Astrocyte (in vitro differentiated cells and primary cell): ENCODE measurements at places on chromosomes 5 and 9.

- no peak for DNase-seq
Observed at GRCh38 chr5:123549256-123549904, 37.4 kb downstream of the CSNK1G3 start.

DNA sequence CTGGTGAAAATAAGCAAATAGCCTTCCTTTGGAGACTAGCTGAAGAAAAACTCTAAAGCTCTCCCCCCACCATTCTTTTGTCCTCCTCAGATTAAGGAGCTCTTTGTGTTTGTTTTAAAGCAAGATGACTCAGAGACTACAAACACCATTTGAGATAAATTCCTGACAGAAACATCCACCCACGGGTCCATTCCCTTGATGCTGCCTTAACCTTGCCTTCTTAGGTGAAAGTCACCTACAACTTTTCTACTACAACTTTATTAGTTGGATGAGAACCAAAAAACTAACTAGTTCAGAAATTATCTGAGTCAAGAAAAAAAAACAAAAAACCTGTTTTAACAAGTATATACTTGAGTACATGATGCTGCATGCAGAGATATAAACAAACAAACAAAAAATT, 831.1 kb downstream of the NR2F1-AS1 start:
- DNase-seq: peak; percentile 68

DNA sequence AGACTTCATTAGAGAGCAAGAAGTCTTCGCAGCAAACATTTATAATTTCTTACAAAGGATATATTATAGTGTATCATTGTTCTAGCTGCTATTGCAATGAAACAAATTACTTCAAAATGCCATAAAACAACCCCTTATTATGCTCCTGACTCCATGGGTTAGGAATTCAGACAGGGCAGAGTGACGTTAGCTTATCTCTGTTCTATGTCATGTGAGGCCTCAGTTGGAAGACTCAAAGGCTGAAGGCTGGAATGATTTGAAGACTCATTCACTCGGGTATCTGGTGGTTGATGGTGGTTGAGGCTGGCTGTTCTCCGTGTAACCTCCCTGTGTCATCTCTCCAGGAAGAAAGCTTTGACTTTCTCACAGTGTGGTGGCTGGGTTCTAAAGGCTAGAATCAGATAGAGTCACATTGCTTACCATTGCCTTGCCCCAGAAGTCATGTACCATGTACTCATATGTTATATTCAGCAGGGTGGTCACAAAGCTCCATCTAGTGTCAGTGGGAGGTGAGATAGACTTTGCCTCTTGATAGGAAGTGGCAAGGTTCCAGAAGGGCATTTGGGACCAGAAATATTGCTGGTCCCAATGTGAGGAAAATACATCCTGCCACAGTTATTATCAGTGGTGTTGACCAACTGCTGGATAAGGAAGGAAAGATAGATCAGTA, 226.9 kb downstream of the TMEM38B start:
- DNase-seq: peak; percentile 8

GRCh38 chr9:136133959-136134484, 15.3 kb upstream of the TMEM250 start:
- DNase-seq: no peak

- DNase-seq: no peak
Observed at GRCh38 chr5:127970854-127971425, 112.6 kb upstream of the SLC12A2 start.

GRCh38 chr9:123389070-123389469, 33.1 kb downstream of the CRB2 start:
- no peak for DNase-seq

DNA sequence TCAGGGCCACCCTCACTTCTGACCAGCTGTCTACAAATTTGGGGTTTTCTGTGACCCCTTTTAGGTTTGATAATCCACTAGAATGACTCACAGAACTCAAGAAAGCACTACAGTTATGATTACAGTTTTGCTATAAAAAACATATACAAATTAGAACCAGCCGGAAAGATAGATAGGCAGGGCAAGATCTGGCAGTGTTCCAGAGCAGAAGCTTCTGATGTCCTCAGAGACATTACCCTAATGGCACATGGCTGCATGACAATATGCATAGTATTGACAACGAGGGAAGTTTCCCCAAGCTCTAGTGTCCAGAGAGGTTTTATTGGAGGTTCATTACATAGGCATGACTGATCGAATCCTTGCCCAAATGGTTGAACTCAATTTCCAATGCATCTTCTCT, 158.1 kb downstream of the RAB3C start:
- no peak for DNase-seq
